ENCODE measurements at places on chromosomes 3 and 15. TPM values are rescaled to one million over a fixed set of nuclear protein-coding genes. Genes with fewer than 3 reads are reported as not detected.

DNAH12 gene
- 0.85 TPM for total RNA-seq

TMEM45A gene
- 7.6 TPM for total RNA-seq

ROBO2 gene
- 2.5 TPM for total RNA-seq

ARHGAP31 gene
- total RNA-seq = 114 TPM

DNA sequence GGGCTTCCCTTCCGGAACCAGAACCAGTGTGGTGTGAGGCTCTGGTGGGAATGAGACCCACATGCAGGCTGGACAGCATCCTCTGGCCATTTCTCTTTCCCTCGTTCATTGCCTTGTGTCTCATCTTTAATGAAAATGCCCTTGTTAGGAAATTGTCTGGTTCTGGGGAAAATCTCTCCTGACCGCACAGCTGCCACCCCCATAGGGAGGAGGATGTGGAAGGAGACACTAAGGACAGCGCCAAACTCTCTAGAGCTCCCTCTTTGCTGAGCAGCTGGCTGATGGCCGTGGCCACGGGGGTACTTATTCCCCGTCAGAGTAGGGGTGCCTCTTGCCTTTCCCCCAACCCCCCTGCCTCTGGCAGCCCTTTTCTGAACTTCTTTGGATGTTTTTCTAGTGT lies 297.6 kb upstream of the C2CD4B start:
- no peak for DNase-seq

- DNase-seq = no peak
Measured at GRCh38 chr15:89675606-89676005, 3.6 kb downstream of the PLIN1 start.

DNA sequence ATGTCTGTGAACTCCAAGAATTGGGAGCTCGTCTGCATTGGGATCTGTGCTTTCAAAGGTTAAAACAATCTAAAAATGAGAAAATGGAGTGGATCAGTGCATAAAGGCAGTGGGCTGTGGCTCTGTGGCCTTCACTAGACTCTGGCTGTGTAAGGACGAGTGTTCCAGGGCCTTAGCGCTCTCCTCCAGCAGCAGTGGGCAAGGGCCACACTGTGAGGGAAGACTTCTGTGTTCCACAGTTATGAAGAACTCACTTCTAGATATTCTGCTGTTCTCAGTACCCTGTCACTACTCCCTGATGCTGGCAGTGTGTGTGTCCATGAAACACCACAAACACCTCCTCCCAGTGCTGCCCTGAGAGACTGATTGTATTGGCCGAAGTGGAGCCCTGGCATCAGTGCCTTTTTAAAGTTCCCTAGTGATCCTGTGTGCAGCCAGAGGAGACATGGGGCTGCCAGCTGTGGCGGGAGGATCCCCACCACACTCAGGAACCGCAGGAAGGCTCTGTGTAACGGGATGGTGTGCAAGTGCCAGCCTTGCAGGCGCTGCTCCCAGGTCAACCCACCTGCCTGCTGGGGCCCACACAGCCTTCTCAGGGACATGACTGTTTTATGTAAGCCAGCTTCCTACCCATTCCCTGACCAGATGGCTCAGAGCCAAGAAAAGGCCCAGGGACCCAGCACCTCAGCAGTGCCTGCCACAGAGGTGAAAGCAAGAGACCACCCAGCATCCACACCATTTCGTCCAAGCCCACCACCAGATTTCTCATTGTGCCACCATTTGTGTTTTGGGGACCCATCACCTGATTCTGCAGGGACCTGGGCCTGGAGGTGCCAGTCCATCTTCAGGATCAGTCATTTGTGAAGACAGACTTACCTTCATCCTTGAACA lies 40.4 kb downstream of the ABTB1 start:
- no peak for DNase-seq

DNA sequence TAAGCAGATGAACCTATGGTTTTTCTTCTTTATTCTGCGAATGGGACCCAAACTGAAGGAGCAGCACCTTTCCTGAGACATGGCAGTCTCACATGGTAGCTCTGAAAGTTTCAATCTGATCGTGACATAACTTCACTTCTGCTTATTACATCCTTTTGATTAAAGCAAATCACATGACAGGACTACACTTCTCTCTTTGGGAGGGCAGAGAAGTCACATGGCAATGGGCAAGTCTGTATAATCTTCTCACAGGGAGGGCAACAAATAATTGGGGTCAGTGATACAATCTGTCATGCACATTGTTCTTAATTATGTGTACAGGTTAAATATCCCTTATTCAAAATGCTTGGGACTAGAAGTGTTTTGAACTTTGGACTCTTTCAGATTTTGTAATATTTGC lies 21.6 kb downstream of the NCBP2 start:
- no peak for DNase-seq

- peak; percentile 81 for DNase-seq
Measured at GRCh38 chr3:56467108-56467507, 1.2 kb downstream of the ERC2 start.

DNA sequence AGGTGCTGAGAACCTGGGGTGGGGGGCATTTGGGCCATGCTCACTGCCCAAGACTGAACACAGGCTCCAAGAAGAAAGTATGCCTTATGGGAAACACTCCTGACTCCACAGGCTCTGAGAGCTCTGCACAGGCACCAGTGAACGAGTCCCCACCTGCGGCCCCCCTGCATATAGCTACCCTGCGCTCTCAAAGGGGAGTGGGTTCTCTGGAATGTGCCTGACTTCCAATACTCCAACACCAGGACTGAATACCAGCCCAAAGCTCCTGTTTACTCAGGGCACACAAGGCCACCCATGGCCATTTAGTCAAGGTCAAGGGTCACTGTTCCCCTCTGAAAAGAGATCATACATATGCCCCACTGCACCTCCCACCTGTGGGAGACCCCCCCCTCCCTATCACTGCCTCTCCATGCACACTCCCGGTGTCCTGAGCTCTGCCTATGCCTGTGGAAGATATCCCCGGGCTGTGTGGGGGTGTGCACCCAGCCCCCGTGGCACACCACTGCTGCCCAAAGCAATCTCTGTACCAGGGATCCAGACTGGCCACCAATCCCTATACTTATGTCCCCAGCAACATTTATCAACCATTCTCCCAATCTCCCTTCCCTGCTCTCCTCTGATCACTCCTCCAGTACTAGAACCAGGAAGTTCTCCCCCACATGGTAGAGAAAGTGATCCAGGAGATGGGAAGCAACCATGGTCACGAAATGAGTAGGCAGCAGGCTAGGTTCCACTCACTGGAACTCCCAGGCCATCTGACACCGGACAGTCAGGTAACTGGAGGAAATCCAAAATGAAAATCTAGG lies 1.5 kb upstream of the PLXNB1 start:
- DNase-seq = no peak

DNA sequence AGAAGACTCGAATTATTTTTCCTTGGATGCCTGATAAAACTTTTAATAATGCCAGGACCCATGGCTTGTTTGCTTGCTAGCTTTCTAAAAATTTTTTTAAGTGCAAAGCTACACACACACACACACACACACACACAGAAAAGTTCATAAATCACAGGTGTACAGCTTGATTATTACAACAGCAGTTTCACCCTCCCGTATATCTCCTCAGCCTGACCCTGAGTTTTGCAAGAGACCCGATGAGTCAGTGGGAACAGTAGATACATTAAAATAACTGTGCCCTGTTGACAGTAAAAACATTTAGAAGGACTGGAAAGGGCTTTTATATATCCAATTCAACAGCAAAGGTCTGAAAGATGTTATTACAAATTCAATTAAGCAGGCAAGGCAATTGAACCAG lies 46.7 kb downstream of the EMC4 start:
- DNase-seq = no peak

GRCh38 chr3:178002113-178002512 lies 534.1 kb upstream of the KCNMB2 start:
- DNase-seq = no peak

GRCh38 chr3:16177962-16178627 lies 3.6 kb downstream of the GALNT15 start:
- peak; percentile 91 for DNase-seq

GRCh38 chr3:98930413-98930812 lies 28.9 kb upstream of the DCBLD2 start:
- DNase-seq = no peak

GRCh38 chr3:140943781-140944552 lies 2.3 kb downstream of the SLC25A36 start:
- DNase-seq = no peak

DNA sequence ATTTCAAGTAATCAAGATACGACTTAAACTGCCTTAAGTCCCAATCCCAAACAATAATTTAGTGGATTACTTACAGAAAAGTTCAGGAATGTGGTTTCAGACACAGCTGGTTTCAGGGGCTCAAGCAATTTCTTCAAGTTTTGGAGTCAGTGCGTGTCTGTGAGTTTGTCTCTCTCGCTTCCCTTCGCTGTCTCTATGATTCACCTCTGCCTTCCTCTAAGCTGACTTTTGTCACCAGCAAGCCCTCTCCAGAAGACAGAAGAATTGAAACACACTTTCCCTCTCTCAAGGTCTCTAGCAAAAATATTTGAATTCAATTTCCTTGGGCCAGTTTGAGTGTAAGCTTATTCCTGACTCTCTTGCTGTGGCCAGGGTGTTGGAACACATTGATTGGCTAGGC lies 392.4 kb downstream of the EDEM1 start:
- no peak for DNase-seq

All from endothelial cell (in vitro differentiated cells).